Chondrocyte (in vitro differentiated cells): ENCODE measurements at places on chromosomes 4 and X. TPM values are rescaled to one million over a fixed set of nuclear protein-coding genes. Genes with fewer than 3 reads are reported as not detected.
A peak's percentile ranks its signal among the peaks of the same experiment; 100 is the strongest.

The FGFR3 gene
- 1.3 to 4.3 TPM (median 3.4 TPM) in 3 replicates for total RNA-seq

The WDR45 gene
- 49.2 to 63.0 TPM (median 49.3 TPM) in 3 replicates for total RNA-seq

The DCAF4L1 gene
- total RNA-seq: 0.10 to 0.24 TPM in 2 of 3 replicates, not detected in the other

The GK2 gene
- total RNA-seq: not detected in 3 replicates

- peaks cover 31% of the 10 kb centered on the region for H3K4me1 ChIP-seq
- H3K27ac ChIP-seq: peak overlapping the region; percentile 57
- H3K36me3 ChIP-seq: no peaks in the 10 kb centered on the region
- peak overlapping the region; percentile 84 for H3K4me3 ChIP-seq
- no peak for DNase-seq
Observed at GRCh38 chrX:119690921-119691716, 1.8 kb downstream of the SEPTIN6 start.

DNA sequence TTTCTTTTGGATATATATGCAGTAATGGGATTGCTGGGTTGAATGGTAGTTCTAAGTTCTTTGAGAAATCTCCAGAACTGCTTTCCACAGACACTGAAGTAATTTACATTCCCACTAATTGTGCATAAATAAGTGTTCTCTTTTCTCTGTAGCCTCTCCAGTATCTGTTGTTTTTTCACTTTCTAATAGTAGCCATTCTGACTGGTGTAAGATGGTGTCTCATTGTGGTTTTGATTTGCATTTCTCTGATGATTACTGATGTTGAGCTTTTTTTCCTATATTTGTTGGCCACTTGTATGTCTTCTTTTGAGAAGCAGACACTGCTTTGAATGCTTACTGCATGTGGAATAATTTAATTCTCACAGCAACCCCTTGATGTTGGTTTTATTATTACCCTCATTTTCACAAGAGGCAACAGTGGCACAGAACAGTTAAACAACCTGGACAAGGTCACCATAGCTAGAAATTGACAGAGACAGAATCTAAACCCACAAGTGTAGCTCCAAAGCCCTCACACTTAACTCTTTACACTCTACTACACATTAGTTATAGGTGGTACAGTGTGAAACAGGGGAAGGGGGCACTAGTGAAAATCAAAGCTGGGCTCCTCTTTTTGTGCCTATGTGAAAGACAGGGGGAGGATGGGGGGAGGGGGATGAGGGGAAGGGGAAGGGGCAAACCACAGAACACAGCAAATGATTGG lies 96.1 kb downstream of the REELD1 start:
- H3K4me3 ChIP-seq: no peak overlapping the region
- no peaks in the 10 kb centered on the region for H3K27me3 ChIP-seq
- H3K36me3 ChIP-seq: peaks cover 1% of the 10 kb centered on the region
- H3K4me1 ChIP-seq: peaks cover 5% of the 10 kb centered on the region
- no peak overlapping the region for H3K27ac ChIP-seq

DNA sequence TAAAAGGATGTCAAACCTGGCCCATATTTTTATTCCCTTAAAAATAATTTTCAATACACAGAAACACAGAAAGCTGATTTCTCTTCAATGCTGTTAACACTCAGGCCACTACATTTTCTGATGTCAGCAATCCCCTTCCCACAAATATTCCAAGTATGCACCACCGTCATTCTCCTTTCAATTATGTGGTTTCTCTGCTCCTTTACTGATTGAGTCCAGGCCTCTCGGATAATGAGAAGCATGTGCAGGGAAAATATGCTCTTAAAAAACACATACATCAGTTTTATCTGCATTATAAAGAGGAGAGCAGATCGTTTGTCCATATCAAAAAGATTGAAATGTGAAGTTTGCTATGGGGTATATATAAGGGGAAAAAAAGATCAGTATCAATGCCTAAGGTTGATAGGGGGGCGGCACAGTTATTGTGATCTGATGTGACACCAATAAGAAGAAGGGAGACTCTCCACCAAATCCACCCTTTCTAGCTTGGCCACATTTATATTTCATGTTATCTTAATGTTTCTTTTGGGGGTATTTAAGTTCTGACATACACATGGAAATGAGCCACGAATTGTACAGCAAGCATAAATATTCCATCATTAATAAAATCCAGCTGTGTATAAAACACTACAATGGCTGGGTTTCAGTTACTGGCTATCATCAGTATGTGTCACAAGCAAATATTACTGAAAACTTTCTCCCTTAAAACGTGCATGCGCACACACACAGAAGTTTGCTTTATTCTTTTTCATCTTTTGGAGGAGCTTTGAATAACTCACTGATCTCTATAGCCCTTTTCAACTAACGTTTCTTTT lies 6.4 kb downstream of the AMOT start:
- peaks cover 26% of the 10 kb centered on the region for H3K4me1 ChIP-seq
- DNase-seq: no peak
- no peak overlapping the region for H3K4me3 ChIP-seq
- H3K36me3 ChIP-seq: no peaks in the 10 kb centered on the region

- no peaks in the 10 kb centered on the region for H3K36me3 ChIP-seq
- DNase-seq: no peak
- no peak overlapping the region for H3K4me3 ChIP-seq
- no peaks in the 10 kb centered on the region for H3K4me1 ChIP-seq
Observed at GRCh38 chrX:28880136-28880535, 292.9 kb downstream of the IL1RAPL1 start.

DNA sequence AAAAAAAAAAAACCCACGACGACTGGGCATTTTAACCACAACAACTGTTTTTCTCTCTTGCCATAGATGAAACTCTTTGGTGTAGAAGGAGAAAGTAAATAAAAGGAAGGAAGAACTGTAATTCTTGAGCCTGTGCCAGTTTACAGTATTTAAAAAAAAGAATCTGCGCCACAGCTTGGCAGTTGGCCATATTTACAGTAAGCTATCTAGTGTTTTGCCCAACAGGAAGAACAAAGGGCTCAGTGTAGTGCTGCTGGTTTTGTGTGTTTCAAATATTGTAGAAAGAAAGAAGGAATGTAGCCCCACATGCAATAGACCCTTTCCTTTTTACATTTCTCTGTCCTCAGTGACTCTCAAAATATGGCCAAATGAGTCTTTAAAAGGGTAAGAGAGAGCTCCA lies 66.1 kb downstream of the NR3C2 start:
- peaks cover 9% of the 10 kb centered on the region for H3K27me3 ChIP-seq
- no peak overlapping the region for H3K4me3 ChIP-seq
- no peak overlapping the region for H3K27ac ChIP-seq
- H3K4me1 ChIP-seq: peaks cover 6% of the 10 kb centered on the region
- no peaks in the 10 kb centered on the region for H3K36me3 ChIP-seq

DNA sequence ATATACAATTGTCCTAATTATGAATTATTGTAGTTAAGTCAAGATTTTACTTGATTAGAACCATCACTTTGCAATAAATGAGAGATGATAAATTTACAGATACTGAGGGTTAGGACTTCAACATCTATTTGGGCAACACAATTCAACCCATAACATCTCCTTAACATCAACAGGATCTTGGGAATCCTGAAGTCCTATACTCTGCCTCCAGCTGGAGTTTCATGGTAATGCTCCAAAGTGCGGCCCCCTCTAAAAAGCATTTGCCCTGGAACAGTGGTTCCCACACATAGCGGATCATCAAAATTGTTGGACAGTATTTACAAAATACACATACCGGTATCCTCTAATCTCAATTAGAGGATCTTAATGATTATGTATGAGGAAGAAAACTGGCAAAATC lies 618.6 kb downstream of the CENPC start:
- no peak overlapping the region for H3K4me3 ChIP-seq
- peaks cover 2% of the 10 kb centered on the region for H3K27me3 ChIP-seq
- H3K36me3 ChIP-seq: no peaks in the 10 kb centered on the region
- peaks cover 9% of the 10 kb centered on the region for H3K4me1 ChIP-seq
- H3K27ac ChIP-seq: no peak overlapping the region

GRCh38 chr4:93700571-93700970 lies 128.0 kb upstream of the ATOH1 start:
- no peaks in the 10 kb centered on the region for H3K36me3 ChIP-seq
- no peak for DNase-seq
- no peak overlapping the region for H3K4me3 ChIP-seq
- H3K4me1 ChIP-seq: peaks cover 4% of the 10 kb centered on the region

DNA sequence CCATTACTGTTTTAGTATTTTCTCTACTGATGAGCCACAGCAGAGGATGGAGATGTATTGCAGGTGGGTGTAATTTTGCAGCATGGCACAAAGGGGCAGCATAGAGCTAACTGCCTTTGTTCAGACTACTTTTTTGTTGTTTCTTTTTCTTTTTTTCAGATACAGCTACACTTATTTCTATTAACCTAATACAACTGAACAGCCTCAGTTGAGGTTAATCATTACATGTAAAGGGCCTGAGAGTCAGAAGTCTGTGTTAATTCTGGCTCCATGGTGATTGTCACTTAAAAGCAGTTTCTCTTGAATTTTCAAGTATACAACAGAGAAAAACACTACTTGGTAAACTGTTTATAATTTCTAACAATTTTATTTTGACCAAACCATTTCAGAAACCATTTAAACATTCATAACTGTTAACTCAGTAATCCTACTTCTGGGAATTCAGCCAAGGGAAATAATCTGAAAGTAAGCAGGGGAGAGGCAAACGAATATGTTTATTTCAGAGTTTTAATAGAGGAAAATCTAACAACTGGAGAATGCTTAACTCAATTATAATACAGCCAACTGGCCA lies 13.9 kb upstream of the PPEF2 start:
- peak overlapping the region; percentile 76 for H3K27ac ChIP-seq
- peaks cover 13% of the 10 kb centered on the region for H3K36me3 ChIP-seq
- no peak for DNase-seq
- no peaks in the 10 kb centered on the region for H3K27me3 ChIP-seq
- H3K4me3 ChIP-seq: no peak overlapping the region

DNA sequence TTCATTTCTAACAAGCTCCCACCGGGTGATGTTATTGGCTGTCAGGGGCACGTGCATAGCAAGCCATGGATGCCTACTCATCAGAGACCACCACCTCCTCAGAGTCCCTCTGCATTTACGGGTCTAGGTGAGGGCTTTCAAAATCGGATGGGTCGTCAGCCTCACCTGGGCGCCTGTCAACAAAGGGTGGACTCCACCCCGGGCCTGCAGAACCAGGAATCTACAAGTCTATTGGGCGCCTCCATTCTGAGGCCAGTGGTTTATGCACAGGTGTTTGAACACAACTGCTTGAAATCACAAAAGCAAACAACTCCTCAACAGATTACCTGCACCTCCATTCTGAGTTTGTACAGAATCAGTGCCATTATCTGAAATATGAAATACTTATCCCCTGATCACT lies 318.9 kb downstream of the PTTG2 start:
- no peaks in the 10 kb centered on the region for H3K36me3 ChIP-seq
- H3K4me3 ChIP-seq: no peak overlapping the region
- H3K4me1 ChIP-seq: peaks cover 16% of the 10 kb centered on the region
- no peak for DNase-seq
- H3K27me3 ChIP-seq: no peaks in the 10 kb centered on the region
- H3K27ac ChIP-seq: no peak overlapping the region

- peaks cover under 1% of the 10 kb centered on the region for H3K36me3 ChIP-seq
- no peaks in the 10 kb centered on the region for H3K4me1 ChIP-seq
- no peak overlapping the region for H3K4me3 ChIP-seq
- H3K27ac ChIP-seq: no peak overlapping the region
Observed at GRCh38 chrX:42119076-42119475, 195.7 kb upstream of the CASK start.
